ENCODE measurements at places on chromosomes 3 and 15. TPM values are rescaled to one million over a fixed set of nuclear protein-coding genes. Genes with fewer than 3 reads are reported as not detected.

Gene NUSAP1
- polyA plus RNA-seq, result 147 TPM

Gene PCSK6
- polyA plus RNA-seq, result 25.7 TPM

DNA sequence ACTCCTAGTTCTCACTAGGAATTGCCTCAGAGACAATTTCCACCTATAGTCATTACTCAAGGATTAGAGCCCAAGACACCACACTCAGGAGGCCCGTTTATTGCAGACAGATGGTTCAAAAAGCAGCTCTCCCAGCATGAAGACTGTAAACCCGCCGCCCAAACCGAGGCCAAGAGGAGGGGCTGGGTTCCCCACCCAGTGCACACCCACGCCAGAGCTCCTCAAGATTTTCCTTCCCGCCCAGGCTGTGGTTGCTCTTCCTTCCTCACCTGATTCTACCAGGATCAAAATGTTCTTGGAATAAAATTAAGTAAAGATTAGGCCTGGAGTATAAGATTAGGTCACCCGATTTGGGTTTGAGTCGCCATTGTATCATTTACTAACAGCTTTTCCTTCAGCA, 364.4 kb downstream of the MECOM start:
- H3K27me3 ChIP-seq, result no peaks in the 10 kb centered on the region
- H3K27ac ChIP-seq, result no peak overlapping the region
- no peaks in the 10 kb centered on the region for H3K36me3 ChIP-seq
- H3K4me3 ChIP-seq, result no peak overlapping the region
- no peaks in the 10 kb centered on the region for H3K4me1 ChIP-seq

- no peaks in the 10 kb centered on the region for H3K36me3 ChIP-seq
- no peaks in the 10 kb centered on the region for H3K27me3 ChIP-seq
- H3K4me1 ChIP-seq, result no peaks in the 10 kb centered on the region
- peak overlapping the region; percentile 8 for H3K4me3 ChIP-seq
- H3K27ac ChIP-seq, result no peak overlapping the region
Observed at GRCh38 chr3:121431726-121432517, 113.9 kb downstream of the POLQ start.

- no peaks in the 10 kb centered on the region for H3K27me3 ChIP-seq
- H3K4me1 ChIP-seq, result no peaks in the 10 kb centered on the region
- no peak overlapping the region for H3K4me3 ChIP-seq
- peak; percentile 30 for DNase-seq
- no peaks in the 10 kb centered on the region for H3K36me3 ChIP-seq
Observed at GRCh38 chr3:155859859-155860258, 5.6 kb upstream of the SLC33A1 start.

All from left lung (tissue), 14 donors.